ENCODE measurements at places on chromosomes 7 and 10.

DNA sequence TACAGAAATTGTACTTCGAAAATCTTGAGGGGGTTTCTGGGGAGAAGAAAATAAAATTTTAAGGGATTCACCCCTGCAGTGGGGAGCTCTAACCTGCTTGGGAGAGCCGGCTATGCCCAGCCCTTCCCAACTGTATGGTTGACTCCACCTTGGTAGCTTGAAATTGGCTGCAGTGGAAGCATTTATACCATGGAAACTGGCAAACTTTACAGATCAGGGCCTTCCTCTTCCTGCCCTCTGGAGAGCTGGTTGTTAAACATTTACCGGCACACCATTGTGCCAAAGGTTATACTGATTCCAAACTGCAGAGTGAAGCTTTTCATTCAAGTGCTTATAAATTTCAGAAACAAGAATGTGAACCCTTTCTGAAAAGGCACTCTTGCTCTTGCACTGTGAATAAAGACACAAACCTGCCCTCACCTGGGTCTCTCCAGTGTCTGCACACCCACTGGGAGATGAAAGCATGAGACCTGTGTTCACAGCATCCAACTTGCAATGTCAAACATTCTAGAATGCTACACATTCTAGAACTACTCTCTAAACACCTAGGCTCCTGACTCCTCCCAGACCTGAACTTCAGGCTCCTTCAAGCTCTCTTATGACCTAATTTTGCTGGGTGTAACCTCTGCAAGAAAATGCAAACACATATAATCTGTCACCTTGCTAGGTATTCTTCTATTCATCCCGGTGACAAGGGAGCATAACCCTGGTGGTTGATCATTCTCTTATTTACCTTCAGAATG, 44.7 kb downstream of the ABLIM1 start:
- no peak for DNase-seq

- DNase-seq = no peak
Measured at GRCh38 chr7:21943436-21943835, 2.3 kb downstream of the CDCA7L start.

- no peak for DNase-seq
Measured at GRCh38 chr7:140033779-140034363, 28.9 kb downstream of the PARP12 start.

- DNase-seq = no peak
Measured at GRCh38 chr10:61990761-61991135, 89.2 kb downstream of the ARID5B start.

- DNase-seq = no peak
Measured at GRCh38 chr10:19918794-19919193, 102.6 kb downstream of the PLXDC2 start.

- no peak for DNase-seq
Measured at GRCh38 chr10:128912568-128913311, 554.3 kb upstream of the MGMT start.

DNA sequence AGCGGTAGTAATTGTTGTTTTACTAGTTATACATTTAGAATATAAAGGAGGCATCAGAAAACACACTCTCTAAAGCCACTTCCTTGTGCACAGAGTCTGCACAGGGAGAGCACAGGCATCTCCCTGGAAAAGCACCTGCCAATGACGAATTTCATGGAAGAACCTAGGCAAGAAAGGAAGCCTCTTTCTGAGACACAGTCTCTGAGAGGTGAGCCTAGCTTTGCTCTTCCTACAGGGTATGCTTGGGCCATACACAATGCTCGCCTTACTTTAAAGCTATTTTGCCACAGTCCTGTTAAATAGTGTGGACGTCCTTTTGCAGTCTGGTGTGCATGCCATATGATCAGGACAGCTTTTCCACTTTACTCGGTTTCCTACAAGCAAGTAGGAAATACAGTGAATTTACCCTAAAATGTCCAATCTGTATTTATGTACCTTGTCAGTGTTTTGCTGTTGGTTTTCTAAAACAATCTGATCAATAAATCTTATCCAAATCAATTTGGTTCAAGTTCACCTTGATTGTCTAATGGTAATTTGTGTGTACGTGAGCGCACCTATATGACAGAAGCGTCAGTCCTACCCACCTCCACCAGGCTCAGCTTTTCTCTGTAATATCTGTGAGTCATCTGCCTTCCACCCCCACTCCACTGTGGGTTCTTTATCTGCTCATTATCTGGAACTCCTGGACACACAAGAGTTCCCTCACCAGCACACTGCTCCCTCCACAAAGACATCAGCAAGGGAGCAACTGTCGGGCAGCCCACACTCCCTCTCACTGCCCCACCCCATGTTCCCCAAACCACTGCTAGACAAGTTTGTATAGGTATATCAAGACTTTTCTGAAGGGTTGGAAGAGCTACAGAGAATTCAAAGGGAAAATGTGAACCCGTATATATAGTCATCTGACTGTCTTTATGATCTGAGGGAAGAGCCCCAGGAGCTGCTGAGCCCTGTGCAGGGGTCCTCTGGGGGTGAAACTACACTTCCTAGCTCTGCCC, 65.2 kb downstream of the KLHDC10 start:
- DNase-seq = no peak

- DNase-seq = no peak
Measured at GRCh38 chr7:87414794-87415188, 60.7 kb downstream of the ABCB4 start.

- peak; percentile 84 for DNase-seq
Measured at GRCh38 chr7:1579481-1580421, 9.9 kb upstream of the PSMG3 start.

GRCh38 chr10:129959544-129960480, 4.3 kb downstream of the EBF3 start:
- DNase-seq = peak; percentile 37

GRCh38 chr10:124564881-124565280, 103.3 kb downstream of the LHPP start:
- no peak for DNase-seq

GRCh38 chr7:1136841-1137516, 23.0 kb downstream of the ZFAND2A start:
- no peak for DNase-seq

DNA sequence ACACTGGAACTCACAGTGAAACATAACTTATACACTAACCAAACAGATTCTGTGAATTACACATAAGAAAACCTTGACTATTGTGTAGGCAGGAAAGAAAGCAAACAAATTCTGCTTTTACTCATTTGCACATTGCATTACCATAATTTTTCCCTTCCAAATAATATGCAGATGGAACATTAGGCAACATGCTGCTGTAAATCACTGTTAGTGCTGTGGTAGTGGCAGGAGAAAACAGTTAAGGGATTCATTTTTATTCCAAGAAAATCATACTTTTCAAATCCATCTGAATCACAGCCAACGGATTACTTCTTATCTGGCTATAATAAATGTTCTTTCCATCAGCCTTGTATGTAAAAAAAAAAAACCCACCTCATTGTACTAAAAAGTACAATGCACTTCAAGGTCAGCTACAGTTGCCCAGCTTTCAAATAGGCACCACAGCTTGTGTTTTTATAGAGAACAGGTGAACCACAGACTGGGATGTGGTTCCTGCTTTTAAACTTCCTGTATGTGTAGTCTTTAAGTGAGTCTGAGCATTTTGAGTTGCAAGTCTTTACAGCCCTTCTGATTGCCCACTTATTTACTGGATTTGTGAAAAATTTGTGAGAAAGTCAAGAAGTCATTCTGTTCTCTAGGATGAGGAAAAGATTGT, 590.0 kb upstream of the SEMA3D start:
- DNase-seq = no peak

Measured in Right ventricle myocardium superior (tissue), 1 donor.